ENCODE measurements at places on chromosomes 6 and 20. TPM values are rescaled to one million over a fixed set of nuclear protein-coding genes. Genes with fewer than 3 reads are reported as not detected.

- no peaks in the 10 kb centered on the region for H3K36me3 ChIP-seq
- no peak overlapping the region for H3K27ac ChIP-seq
- no peak for DNase-seq
- peaks cover 3% of the 10 kb centered on the region for H3K4me1 ChIP-seq
- H3K27me3 ChIP-seq = no peaks in the 10 kb centered on the region
Measured at GRCh38 chr6:44995486-44996132, 332.5 kb upstream of the RUNX2 start.

DNA sequence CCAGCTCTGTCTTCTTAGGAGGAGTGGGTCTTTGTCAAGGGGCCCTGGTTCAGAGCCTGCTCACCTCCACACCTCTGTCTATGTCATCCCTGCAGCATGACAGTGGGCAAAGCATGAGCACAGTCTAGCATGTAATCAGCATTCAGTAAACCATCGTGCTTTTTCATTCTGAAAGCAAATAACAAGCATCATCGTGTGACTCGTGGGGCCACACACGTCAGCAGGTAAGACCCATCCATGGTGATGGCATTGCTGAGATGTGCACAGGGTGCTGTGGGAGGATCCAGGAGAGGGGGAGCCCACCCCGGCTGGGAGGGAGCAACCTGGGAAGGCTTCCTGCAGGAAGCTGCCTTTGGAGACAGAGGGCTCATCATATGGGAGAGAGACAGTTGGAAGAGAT, 106.7 kb downstream of the TMEM242 start:
- no peak overlapping the region for H3K27ac ChIP-seq
- peaks cover 28% of the 10 kb centered on the region for H3K4me1 ChIP-seq
- H3K27me3 ChIP-seq = no peaks in the 10 kb centered on the region

DNA sequence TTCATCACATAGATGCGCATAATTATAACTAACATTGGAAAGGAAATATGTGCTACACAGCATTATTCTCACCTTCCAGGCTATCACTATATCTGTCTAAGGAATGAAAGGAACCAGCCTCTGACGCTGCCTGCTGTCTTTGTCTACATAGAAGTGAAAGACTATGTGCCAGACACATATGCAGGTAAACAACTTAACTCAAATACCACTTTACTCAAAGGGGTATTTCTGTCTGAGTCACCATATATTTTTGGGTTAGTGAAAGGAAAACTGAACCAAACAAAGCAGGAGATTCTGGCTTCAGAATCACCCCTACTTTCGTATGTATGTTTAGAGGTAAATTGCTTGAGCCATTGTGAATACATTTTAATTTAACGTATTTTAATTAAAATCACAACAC, 328.6 kb upstream of the PLCB4 start:
- no peaks in the 10 kb centered on the region for H3K27me3 ChIP-seq
- no peak overlapping the region for H3K27ac ChIP-seq
- no peaks in the 10 kb centered on the region for H3K4me1 ChIP-seq
- H3K4me3 ChIP-seq = no peak overlapping the region
- DNase-seq = no peak
- H3K36me3 ChIP-seq = peaks cover 6% of the 10 kb centered on the region

GRCh38 chr20:8671370-8671961, 397.4 kb upstream of the PLCB4 start:
- H3K36me3 ChIP-seq = no peaks in the 10 kb centered on the region
- no peak for DNase-seq
- no peak overlapping the region for H3K4me3 ChIP-seq

DNA sequence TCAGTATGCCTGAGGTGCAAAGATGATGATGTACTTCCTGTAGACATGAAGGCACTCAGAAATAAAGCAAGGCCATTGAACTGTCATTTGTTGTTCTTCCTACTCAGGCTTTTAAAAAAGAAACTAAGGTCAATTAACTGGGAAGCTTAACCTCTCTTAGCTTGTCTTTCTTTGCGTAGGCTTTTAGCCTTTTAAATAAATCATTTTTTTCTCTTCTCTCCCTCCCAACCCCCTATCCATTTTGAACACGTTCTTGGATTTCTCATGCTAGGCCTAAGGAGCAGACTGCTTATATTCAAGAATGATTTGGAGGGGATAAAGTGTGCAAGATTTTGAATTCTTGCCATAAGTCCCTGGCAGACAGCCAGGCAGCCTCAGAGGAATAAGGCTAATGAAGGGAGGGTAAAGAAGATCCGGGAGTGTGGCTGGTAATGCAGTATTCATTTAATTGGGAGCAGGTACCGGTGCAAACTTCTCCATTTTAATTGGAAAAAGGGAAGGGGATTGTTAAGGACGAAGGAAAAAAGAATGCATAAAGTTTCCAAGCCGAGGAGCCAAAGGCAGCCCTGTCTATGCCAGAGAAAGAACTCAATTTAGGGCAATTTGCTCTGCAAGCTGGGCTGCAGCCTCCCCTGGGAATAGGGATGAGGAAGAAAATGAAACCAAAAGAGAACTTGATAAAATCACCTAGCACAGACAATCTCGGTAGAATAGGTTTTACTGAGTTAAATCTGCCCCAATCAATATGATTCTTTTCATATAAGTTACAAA, 343.8 kb upstream of the MMS22L start:
- peaks cover 25% of the 10 kb centered on the region for H3K4me1 ChIP-seq
- H3K36me3 ChIP-seq = no peaks in the 10 kb centered on the region
- no peak overlapping the region for H3K4me3 ChIP-seq
- no peak for DNase-seq
- H3K27ac ChIP-seq = no peak overlapping the region
- no peaks in the 10 kb centered on the region for H3K27me3 ChIP-seq

DNA sequence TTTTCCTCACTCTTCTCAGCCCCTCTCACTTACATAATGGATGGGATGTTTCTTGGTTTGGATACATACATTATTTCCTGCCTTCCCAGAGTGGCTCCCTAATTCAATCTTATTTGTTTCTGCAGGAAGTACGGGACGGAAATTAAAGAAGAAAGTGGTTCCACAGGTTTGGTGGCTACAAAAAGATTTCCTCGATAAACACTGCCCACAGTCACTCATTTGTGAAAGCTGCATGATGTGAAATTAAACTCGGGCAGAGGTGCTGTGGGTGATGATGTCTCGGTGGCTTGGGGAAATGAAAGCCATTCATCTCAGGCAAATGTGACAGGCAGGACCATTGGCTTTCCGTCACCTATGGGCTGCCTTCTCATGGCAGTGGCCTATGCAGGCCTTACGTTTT, 119.5 kb upstream of the KCNG1 start:
- no peak overlapping the region for H3K27ac ChIP-seq
- DNase-seq = no peak
- peaks cover 3% of the 10 kb centered on the region for H3K4me1 ChIP-seq
- H3K36me3 ChIP-seq = peaks cover 5% of the 10 kb centered on the region
- H3K4me3 ChIP-seq = no peak overlapping the region

DNA sequence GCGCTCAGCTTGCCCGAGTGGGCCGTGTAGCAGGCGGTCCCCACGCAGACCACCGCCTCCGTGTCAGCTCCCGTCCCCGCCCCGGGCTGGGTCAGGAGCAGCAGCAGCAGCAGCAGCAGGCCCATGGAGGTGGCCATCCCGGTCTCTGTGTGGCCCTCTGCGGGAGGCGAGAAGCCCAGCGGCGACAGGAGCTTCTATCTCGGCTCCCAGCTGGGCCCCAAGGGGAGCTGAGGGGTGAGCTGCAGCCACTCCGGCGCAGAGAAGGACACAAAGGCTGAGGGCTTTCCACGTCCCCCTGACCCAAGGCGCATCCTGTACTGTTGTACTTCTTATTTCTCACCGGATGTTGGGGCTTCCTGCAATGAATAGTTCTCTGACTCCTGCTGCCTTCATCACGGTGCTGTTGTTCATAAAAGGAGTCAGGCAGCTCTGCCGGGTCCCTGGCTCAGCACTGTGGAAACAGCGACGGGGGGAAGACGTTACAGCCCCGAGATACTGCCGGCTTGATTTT, at the start of gene CD93:
TSS of gene CD93 (minus strand) at position 269 of the 511 bp plus-strand sequence. CDS start at position 137, 132 bp downstream.
- H3K36me3 ChIP-seq = no peaks in the 10 kb centered on the region
- peaks cover 19% of the 10 kb centered on the region for H3K4me1 ChIP-seq
- H3K27ac ChIP-seq = peak within 1 kb of the TSS; percentile 76
- no peaks in the 10 kb centered on the region for H3K27me3 ChIP-seq
- no peak for DNase-seq

- no peaks in the 10 kb centered on the region for H3K27me3 ChIP-seq
- no peak for DNase-seq
- peaks cover 7% of the 10 kb centered on the region for H3K4me1 ChIP-seq
- H3K36me3 ChIP-seq = peaks cover 1% of the 10 kb centered on the region
- no peak overlapping the region for H3K4me3 ChIP-seq
- no peak overlapping the region for H3K27ac ChIP-seq
Measured at GRCh38 chr20:47427746-47428145, 71.2 kb upstream of the ZMYND8 start.

GRCh38 chr6:14511061-14511586, 393.6 kb downstream of the CD83 start:
- DNase-seq = no peak
- peaks cover 2% of the 10 kb centered on the region for H3K4me1 ChIP-seq
- peaks cover 5% of the 10 kb centered on the region for H3K27me3 ChIP-seq
- H3K36me3 ChIP-seq = no peaks in the 10 kb centered on the region
- H3K4me3 ChIP-seq = no peak overlapping the region
- H3K27ac ChIP-seq = no peak overlapping the region

DNA sequence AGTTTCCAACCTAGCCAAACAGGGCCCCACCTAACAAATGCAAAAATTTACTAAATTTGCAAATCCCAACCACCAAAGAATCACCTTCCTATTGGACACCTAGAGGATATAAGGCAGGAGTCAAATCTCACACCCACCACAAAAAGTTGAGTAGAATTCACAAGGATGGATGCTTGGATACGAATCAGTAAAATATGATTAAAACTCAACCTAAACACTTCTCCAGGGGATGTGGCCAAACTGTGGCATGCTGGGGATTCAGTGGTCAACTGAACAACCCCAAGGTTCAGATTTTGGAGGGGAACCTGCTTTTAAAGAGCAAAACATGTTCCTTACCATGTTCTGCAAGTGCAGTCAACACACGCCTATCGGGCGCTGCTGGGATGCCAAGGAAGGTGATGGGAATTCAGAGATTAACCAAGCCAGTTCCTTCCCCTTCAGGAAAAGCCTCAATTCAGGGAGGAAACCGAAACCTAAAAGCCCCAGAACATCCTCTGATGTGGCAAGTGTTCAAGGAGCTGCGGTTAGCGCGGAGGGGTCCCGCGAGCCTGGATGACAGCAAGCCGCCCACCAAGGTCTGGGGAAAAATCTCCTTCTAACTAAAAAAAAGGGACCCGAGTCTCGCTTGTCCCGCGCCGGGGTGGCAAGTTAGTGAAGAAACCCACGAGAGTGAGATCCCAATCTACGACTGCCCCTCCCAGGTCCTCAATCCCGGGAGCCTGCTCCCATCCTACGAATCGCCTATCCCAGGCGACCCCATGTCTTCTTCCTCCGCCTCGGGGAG, 902 bp downstream of the SAMHD1 start:
- peaks cover 2% of the 10 kb centered on the region for H3K36me3 ChIP-seq
- no peak for DNase-seq
- peak overlapping the region; percentile 95 for H3K4me3 ChIP-seq
- peaks cover 14% of the 10 kb centered on the region for H3K4me1 ChIP-seq
- H3K27me3 ChIP-seq = no peaks in the 10 kb centered on the region
- H3K27ac ChIP-seq = peak overlapping the region; percentile 12

DNA sequence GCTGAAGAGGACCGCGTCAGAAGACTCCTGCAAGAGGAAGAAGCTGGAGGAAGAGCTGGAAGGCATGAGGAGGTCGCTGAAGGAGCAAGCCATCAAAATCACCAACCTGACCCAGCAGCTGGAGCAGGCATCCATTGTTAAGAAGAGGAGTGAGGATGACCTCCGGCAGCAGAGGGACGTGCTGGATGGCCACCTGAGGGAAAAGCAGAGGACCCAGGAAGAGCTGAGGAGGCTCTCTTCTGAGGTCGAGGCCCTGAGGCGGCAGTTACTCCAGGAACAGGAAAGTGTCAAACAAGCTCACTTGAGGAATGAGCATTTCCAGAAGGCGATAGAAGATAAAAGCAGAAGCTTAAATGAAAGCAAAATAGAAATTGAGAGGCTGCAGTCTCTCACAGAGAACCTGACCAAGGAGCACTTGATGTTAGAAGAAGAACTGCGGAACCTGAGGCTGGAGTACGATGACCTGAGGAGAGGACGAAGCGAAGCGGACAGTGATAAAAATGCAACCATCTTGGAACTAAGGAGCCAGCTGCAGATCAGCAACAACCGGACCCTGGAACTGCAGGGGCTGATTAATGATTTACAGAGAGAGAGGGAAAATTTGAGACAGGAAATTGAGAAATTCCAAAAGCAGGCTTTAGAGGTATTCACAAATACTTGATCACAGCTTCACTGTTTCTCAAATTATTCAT, 8.9 kb upstream of the SNRNP48 start:
- no peaks in the 10 kb centered on the region for H3K27me3 ChIP-seq
- DNase-seq = no peak
- H3K36me3 ChIP-seq = peaks cover 56% of the 10 kb centered on the region
- H3K4me1 ChIP-seq = peaks cover 19% of the 10 kb centered on the region
- no peak overlapping the region for H3K27ac ChIP-seq
- no peak overlapping the region for H3K4me3 ChIP-seq

- H3K36me3 ChIP-seq = peaks cover 43% of the 10 kb centered on the region
- H3K4me3 ChIP-seq = no peak overlapping the region
- no peaks in the 10 kb centered on the region for H3K27me3 ChIP-seq
Measured at GRCh38 chr20:35710884-35711587, 11.8 kb downstream of the ROMO1 start.

DNA sequence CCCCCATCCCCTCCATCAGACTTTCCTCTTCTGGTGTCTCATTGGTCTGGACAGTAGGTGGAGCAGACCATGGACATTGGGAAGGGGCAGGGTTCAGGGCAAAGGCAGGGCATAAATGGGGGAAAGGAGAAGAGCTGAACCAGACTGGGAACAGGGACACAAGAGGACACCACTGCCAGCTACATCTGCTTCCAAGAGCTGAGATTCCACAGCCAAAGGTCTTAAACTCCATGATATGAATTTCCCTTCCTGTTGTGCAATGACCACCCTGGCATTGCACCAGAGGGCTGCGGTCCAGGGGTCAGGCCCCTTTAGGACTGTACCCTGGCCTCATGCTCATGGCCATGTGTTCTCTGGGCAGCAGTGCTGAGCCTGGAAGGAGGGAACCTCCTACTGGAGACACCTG, 137.9 kb downstream of the MAFB start:
- peaks cover 13% of the 10 kb centered on the region for H3K27me3 ChIP-seq
- DNase-seq = no peak
- H3K36me3 ChIP-seq = peaks cover 9% of the 10 kb centered on the region

- H3K27ac ChIP-seq = no peak overlapping the region
- no peaks in the 10 kb centered on the region for H3K36me3 ChIP-seq
- no peaks in the 10 kb centered on the region for H3K27me3 ChIP-seq
- no peak for DNase-seq
- H3K4me1 ChIP-seq = peaks cover 20% of the 10 kb centered on the region
Measured at GRCh38 chr6:25318589-25318988, 39.4 kb downstream of the CARMIL1 start.

- peaks cover 13% of the 10 kb centered on the region for H3K36me3 ChIP-seq
- no peak overlapping the region for H3K4me3 ChIP-seq
- H3K4me1 ChIP-seq = peaks cover 9% of the 10 kb centered on the region
- no peak for DNase-seq
Measured at GRCh38 chr6:44135173-44135758, 7.9 kb downstream of the TMEM63B start.

GRCh38 chr6:10266462-10266861, 148.4 kb downstream of the TFAP2A start:
- no peaks in the 10 kb centered on the region for H3K27me3 ChIP-seq
- H3K4me3 ChIP-seq = no peak overlapping the region

CFAP61 gene
- total RNA-seq = not detected

PGC gene
- not detected for total RNA-seq

POM121L2 gene
- not detected for total RNA-seq

RCAN2 gene
- total RNA-seq = 3.7 TPM

NMBR gene
- not detected for total RNA-seq

C20orf141 gene
- not detected for total RNA-seq

NKAPL gene
- total RNA-seq = not detected

PEX7 gene
- 6.8 TPM for total RNA-seq

IP6K3 gene
- 9.0 TPM for total RNA-seq

COL19A1 gene
- 2.0 TPM for total RNA-seq
